PC-9 (cell line): ENCODE measurements at places on chromosomes 2 and 18.

DNA sequence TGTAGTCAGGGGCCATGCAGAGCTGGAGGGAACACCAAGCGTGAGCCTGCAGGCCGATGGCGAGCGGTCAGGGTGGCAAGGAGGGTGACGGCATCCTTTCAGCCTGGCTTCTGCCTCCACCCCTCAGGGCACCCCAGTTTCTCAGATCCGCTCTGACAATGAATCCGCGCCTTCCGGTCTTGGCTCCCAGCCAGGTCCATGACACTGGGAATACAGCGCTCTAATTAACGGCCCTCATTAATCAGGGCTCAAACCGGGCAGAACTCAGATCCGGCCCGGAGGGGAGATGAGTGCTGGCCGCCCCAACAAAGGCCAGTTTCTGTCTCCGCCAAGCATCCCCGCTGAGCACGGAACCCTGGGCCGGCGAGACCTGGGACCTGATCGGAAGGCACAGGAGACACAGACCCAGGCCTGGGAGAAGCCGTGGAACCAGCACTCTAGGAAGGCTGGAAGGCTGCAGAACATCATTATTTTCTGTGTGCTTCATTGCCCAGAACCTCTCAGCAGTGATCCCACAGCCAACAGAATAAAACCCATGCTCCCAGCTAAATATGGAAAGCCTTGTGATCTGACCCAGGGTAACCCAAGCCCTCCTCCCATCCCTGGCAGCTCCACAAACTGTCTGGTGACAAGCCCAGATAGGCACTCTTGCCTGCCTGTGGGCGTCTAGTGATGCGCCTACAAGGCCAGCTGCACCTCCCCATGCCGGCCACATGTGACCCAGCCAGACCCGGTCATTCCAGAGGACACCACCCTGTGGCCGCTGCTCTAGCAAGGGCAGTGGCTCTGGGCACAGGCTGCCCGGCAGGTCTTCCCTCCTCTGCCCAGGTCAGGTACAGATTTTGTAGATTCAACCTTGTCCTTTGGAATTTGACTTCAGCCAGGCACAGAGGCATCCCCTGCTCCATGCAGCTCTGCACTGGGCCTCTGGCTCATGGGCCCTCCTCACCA lies 438.7 kb upstream of the MYT1L start:
- no peak overlapping the region for H3K4me3 ChIP-seq
- no peaks in the 10 kb centered on the region for H3K36me3 ChIP-seq
- no peak overlapping the region for H3K27ac ChIP-seq

DNA sequence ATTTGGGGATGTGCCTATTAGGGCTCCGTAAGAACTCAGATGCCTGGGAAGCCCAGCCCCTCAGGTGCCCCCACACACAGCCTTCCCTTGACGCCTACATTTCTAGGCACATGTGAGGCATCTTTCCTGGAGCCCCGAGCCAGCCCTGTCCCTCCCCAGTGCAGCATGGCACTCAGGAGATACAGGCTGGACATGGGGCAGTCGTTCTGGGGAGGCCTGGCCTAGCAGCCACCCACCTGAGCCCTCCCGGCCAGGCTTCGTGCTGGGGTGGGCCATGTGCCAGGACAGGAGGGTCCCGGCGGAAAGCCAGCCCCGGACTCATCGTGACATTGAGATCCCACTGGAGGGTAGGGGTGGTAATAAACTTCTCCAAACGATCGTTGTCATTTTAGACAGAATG lies 15.2 kb downstream of the BOK start:
- H3K27me3 ChIP-seq: no peaks in the 10 kb centered on the region
- H3K4me3 ChIP-seq: no peak overlapping the region
- no peak overlapping the region for H3K27ac ChIP-seq
- no peaks in the 10 kb centered on the region for H3K36me3 ChIP-seq
- no peaks in the 10 kb centered on the region for H3K4me1 ChIP-seq
- no peak for DNase-seq

DNA sequence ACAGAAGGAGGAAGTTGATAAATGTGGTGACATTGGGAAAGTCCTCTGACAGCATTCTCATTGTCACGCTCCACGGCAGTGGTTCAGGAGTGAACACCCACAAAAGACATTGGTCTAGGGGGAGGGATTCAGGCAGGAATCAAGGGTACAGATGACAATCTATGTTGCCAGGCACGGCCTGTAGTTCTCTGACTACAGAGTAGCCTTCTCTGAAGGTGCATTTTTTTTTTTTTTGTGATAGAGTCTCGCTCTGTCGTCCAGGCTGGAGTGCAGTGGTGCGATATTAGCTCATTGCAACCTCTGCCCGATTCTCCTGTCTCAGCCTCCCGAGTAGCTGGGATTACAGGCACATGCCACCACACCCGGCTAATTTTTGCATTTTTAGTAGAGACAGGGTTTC lies 7.4 kb upstream of the MOB1A start:
- DNase-seq: no peak
- no peaks in the 10 kb centered on the region for H3K4me1 ChIP-seq
- no peak overlapping the region for H3K4me3 ChIP-seq

- H3K4me1 ChIP-seq: no peaks in the 10 kb centered on the region
- no peak overlapping the region for H3K27ac ChIP-seq
- H3K4me3 ChIP-seq: no peak overlapping the region
- no peak for DNase-seq
- no peaks in the 10 kb centered on the region for H3K27me3 ChIP-seq
- H3K36me3 ChIP-seq: no peaks in the 10 kb centered on the region
Observed at GRCh38 chr18:24937639-24938275, 414.2 kb downstream of the ZNF521 start.

GRCh38 chr2:41966431-41966893 lies 81.4 kb upstream of the PKDCC start:
- H3K4me3 ChIP-seq: no peak overlapping the region
- peaks cover 40% of the 10 kb centered on the region for H3K4me1 ChIP-seq
- DNase-seq: peak; percentile 97
- peak overlapping the region; percentile 55 for H3K27ac ChIP-seq
- no peaks in the 10 kb centered on the region for H3K27me3 ChIP-seq

DNA sequence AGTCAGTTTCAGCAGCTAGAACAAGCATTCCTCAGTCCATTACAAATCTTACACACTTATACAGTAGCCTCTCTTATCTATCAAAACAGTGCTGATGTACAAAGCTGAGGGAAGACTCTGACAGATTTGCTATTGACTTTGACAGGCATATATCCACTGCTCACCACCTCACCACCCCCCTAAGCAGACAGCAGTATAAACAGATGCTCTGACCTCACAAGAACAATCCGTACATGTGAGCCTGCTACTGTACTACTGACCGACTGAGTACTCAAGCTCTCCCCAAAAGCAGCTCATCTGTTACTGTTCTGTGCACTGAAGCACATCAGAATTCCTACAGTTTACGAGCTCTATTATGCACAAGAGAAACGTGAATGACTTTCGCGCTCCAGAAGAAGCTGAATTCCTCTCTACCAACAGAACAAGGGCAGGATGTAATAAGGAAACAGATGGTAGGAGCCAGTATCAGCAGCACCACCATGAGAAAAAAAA lies 95.6 kb upstream of the PDE1A start:
- H3K4me1 ChIP-seq: no peaks in the 10 kb centered on the region
- no peak overlapping the region for H3K4me3 ChIP-seq
- H3K27ac ChIP-seq: no peak overlapping the region
- no peak for DNase-seq
- no peaks in the 10 kb centered on the region for H3K36me3 ChIP-seq

GRCh38 chr2:36367895-36368353 lies 12.3 kb downstream of the CRIM1 start:
- DNase-seq: peak; percentile 29
- peak overlapping the region; percentile 52 for H3K27ac ChIP-seq
- H3K4me3 ChIP-seq: peak overlapping the region; percentile 14; the same call in 1 of the 2 replicates
- no peaks in the 10 kb centered on the region for H3K27me3 ChIP-seq

DNA sequence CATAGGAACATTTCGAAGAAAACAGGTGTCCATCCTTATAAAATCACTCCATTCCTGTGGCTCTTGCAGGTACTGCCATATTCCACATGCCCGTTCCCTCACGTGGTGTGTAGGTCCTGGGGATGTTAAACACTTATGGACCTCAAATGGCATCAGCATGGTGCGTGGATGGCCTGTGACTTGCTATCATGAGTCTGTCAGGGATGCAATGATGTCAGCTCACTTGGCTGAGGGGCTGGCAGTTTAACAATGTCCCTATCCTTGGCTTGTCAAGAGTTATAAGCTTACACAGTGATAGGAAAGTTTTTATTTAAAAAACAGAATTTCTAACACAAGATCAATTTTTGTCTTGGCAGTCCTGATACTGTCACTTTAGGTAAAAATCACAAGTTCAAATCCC lies 28.8 kb downstream of the MAIP1 start:
- no peak overlapping the region for H3K27ac ChIP-seq
- no peak overlapping the region for H3K4me3 ChIP-seq
- no peaks in the 10 kb centered on the region for H3K36me3 ChIP-seq
- peaks cover 8% of the 10 kb centered on the region for H3K4me1 ChIP-seq

DNA sequence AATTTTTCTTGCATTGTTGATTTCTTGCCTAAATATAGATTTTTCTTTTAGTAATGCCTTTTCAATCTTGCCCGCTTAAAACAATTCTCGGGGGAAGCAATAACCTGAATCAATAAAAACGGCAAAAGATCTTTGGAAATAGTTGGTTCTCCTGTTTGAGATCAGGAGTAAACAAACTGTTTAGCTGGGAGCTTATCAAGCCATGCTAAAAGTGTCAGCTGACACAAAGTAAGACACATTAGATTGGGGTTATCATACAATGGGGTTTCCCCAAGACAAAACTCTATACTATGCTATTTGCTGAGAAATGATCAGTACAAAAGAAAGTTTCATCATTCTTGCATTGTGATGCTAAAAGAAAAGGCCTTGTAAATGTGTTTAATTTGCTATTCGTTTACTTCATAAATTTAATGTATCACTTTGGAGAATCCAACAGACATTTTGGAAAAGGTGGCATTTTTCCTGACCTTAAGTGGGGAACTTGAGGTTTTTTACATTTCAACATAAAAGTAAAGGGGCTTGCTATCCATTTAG lies 46.5 kb downstream of the ATIC start:
- no peak overlapping the region for H3K4me3 ChIP-seq
- no peak for DNase-seq
- no peaks in the 10 kb centered on the region for H3K27me3 ChIP-seq
- no peaks in the 10 kb centered on the region for H3K4me1 ChIP-seq
- no peak overlapping the region for H3K27ac ChIP-seq
